Stimulated activated CD4-positive, alpha-beta T cell treated with anti-CD3 and anti-CD28 coated beads, Interleukin-15, amount 100 ng/mL, for 1 hour (primary cell): ENCODE measurements at places on chromosomes 5 and 9.

DNA sequence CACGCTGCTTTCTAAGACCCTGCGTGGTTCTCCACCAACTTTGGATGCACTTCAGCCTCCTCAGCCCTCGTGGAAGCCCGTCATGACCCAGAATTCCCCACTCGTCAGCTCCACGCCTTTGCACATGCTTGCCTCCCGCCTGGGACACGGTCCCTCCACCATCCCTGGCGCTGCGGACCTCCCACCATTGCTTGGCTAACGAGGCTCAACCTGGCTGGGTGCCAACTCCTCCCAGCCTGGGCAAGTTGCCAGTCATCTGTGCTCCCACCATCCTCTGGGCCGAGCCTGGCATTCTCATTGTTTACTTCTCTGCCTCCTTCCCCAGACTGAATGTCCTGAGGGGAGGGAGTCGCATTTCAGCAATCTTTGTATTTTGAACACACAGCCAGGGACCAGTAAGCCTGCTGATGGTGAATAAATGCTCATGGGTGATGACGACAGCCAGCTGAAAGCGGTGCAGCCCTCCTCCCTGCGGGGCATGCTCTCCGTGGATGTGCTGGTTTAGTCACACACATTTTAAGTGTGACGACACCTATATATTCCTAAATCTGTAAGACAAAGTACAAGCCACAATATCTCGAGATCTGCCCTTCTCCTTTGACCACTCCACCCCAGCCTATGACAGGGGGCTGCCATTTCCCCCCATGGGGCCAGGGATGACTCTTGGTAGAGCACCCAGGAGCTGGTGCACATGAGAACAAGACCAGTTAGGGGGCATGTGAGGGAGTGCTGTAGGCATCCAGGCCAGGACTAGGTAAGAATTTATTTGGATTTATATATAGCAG, 37.6 kb downstream of the ANKRD33B start:
- no peak for DNase-seq

DNA sequence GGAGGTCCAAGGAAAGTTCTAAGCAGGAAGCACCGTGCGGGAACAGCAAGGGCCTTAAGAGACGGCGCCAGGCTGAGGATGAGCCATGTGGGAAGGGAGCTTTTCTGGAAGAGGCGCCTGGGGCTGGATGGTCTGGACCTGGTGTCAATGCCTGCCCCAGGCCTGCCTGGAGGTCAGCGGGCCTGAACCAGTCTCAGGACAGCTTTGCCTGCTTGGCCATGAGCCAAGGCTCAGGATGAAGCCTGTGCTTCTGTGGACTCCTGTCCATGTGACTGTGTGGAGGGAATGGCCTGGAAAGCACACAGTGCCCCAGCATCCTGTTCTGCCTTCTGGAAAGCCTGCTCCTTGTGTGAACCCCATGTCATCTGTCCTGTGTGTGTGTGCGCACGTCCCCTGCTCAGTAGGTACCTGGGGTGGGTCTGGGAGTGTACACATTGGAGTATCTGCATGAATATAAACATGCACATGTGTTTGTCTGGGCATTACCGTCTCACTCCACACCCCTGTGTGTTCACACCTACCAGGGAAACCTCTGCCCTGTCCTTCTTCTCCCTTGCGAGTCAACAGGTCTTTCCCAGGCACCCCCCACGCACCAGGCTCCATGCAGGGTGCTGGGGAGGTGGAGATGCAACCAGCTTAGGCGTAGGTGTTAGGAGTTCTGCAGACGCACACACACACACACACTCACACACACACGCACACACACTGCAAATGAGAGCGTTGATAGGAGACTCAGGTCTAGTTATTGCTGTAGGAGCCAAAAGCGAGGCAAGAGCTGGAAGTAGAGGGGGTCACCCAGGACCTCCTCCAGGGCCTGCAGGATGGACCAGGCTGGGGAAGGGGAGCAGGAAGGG, 24.8 kb downstream of the DAB2IP start:
- DNase-seq, result no peak

- DNase-seq, result no peak
Observed at GRCh38 chr9:9215050-9215449, 1397.8 kb downstream of the PTPRD start.

DNA sequence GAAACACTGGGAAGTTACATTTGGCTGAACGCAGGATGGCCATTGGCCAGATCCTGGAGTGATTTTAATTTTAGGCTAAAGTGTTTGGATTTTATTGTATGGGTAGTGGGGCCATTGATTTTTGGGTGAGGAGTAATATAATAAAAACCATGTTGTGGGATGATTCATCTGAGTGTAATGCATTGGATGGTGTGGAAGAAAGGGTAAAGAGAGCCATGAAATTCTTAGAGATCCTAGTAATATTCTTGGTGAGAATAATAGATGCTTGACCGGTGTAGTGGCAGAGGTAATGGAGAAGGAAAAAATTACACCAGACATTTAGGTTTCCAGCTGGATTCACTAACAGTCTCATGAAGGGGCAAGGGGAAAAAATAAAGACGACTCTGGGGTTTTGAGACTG, 158.1 kb downstream of the NPR3 start:
- no peak for DNase-seq

GRCh38 chr9:18770131-18770908, 262.7 kb downstream of the SAXO1 start:
- no peak for DNase-seq

- no peak for DNase-seq
Observed at GRCh38 chr5:149646564-149646963, 65.3 kb downstream of the ARHGEF37 start.

DNA sequence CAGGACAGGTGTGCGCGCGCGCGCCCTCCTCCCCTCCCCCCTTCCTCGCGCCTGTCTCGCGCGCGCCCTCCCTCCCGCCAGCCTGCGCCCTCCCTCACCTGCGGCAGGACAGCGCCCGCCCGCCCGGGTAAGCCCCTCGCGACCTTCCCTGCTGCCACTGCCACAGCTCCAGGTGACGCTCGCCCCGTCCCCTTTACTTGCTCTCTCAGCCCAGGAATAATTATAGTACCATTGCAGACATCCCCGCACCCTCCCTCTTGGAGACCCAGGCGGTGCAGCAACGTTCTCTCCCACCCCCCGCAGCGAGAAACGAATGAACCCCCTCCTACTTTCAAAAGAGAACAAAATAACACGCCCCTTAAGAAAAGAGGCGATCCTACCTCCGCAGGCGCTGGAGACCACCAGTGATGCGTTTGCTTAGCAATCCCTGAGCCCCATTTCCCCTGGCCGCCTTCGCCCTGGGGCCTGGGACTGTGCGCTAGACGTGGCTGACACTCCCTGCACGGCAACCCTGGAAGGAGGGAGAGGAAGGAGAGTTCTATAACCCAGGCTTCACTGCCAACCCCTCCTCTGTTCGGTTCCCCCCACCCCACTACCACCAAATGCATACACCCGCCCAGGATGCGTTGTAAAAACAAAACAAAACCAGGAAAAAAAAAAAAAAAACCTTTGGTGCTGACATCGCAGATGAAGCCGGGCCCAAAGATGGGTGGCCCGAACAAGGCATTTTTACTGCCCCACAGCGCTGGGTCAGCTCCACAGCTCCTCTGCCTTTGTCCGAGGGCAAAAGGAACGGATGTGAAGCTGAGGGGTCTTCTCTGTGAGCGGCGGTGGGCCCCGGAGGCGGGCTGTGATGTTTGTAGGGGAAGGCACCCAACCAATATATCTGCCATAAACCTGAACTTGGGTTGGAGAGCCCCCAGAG, 5.6 kb upstream of the PURA start:
- peak; percentile 6 for DNase-seq

DNA sequence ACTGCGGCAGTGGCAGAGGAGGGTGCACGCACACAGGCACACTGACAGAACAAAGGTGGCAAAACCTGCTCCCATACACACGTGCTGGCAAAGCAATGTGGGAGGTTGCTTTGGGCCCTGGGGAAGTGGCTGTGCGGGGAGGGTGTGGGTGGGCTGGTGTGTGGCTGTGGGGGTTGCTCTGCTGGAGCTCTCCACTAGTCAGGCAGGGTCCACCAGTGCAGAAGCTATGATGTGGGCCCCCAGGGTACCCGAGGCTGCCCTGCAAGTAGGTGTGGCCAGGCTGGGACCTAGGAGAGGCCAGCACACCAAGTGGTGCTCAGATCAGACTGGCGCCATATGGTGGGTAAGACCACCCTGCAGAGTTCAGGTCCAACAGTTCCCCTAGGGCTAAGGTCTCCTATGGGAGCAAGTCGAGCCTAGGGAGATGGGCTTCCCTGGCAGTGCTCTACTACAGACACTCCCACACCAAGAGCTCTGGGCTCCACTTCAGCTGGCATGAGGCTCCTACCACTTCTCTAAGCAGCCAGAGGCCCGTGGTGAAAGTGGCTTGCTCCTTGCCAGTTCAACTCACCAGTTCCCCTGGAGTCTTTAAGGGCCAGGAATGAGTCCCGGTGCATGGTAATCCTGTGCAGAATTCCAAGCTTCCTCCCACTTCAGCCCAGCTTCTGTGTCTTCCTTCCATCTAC, 46.2 kb upstream of the IFNE start:
- DNase-seq, result no peak

GRCh38 chr9:125462861-125463291, 201.2 kb downstream of the GAPVD1 start:
- no peak for DNase-seq

GRCh38 chr9:129838707-129839259, 3.5 kb downstream of the USP20 start:
- no peak for DNase-seq
